Bone marrow (tissue), 2 donors: ENCODE measurements at places on chromosomes 3 and 15.

GRCh38 chr3:81516042-81516441 lies 245.4 kb downstream of the GBE1 start:
- no peak for DNase-seq

DNA sequence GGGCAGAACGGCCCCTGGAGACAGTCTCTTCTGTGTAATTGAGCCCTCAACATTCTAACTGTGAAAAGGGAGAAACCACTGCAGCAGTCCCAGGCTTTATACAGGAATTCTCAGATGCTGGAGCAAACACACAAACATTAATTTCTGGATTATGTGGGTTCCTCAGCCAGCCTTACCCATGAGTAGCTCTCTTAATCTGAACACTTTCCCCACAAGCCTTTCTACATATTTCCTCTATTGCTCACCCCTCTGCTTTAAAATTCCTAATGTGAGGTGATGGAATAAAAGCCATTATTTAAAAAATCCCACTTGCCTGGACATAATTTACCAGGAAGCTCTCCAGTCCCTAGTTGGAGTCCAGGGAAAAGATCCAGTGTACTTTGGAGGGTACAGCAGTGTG lies 139.0 kb downstream of the CTNNB1 start:
- DNase-seq = no peak

GRCh38 chr3:107240183-107241091 lies 136.8 kb upstream of the CCDC54 start:
- DNase-seq = peak; percentile 36

DNA sequence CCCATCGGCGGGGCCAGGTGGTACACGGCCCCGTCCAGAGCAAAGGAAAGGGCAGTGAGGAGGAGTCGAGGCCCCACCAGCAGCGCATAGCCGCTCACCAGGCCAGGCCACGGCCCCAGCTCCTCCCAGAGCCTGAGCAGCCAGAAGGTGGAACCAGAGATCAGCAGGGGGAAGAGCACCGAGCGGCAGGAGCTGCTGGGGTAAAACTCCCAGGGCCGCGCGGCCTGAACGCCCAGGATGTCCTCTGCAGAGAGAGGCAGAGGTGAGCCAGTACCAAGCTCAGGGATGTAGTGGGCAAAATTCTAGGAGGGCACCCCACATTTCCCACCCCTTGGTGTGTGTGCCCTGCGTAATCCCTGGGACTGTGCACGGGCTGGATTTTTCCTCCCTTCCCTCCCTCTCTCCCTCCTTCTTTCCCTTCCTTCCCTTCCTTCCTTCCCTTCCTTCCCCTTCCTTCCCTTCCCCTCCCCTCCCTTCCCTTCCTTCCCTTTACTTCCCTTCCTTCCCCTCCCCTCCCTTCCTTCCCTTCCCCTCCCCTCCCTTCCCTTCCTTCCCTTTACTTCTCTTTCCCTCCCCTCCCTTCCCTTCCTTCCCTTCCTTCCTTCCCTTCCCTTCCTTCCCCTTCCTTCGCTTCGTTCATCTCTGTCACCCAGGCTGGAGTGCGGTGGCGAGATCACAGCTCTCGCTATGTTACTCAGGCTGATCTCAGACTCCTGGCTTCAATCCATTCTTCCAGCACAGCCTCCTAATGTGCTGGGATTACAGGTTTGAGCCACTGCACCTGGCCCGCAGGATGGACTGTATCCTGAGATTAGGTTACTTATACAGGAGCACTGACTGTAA lies 6.3 kb upstream of the NCBP2 start:
- no peak for DNase-seq

DNA sequence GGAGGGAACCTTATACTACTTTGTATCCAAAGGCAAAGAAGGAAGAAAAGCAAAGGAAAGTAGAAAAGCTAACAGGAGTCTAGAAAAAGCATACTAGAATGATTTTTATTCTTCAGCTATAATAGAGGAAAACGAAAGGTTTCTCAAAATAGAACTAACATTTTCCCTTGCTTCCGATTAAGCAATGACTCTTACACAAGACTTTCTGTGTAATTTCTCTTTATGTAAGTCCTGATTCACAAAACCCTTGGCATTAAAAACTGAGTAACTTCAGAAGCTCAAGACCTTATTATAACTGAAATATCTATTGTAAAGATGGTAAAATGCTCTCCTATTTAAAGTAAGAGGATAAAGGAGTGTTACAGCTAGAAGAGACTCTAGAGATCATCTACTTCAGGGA lies 97.4 kb downstream of the DTWD1 start:
- DNase-seq = no peak

GRCh38 chr3:72696815-72697214 lies 151.4 kb downstream of the SHQ1 start:
- DNase-seq = no peak

DNA sequence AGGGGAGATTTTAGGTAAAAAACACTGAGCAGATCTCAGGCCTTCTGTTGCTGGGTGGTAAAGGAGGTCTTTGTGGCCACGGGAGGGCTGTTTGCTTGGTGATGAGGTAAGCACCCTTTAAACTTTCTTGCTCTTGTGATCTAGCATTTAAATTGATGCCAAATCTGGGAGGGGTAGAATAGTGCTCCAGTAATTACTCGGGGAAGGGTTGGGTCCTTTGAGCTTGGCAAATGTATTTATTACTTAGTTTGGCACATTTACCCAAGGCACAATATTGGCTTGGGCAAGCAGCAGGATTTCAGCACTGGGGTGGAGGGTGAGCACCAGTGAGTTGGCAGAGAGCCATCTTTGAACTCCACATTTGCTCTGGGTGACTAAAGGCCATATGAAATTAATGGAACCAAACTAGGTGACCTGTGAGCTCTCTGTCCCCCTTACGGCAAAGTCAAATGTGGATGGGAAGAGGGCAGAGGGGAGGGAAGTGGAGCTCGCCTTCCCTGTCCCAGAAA lies 185.9 kb upstream of the ONECUT1 start:
- no peak for DNase-seq

DNA sequence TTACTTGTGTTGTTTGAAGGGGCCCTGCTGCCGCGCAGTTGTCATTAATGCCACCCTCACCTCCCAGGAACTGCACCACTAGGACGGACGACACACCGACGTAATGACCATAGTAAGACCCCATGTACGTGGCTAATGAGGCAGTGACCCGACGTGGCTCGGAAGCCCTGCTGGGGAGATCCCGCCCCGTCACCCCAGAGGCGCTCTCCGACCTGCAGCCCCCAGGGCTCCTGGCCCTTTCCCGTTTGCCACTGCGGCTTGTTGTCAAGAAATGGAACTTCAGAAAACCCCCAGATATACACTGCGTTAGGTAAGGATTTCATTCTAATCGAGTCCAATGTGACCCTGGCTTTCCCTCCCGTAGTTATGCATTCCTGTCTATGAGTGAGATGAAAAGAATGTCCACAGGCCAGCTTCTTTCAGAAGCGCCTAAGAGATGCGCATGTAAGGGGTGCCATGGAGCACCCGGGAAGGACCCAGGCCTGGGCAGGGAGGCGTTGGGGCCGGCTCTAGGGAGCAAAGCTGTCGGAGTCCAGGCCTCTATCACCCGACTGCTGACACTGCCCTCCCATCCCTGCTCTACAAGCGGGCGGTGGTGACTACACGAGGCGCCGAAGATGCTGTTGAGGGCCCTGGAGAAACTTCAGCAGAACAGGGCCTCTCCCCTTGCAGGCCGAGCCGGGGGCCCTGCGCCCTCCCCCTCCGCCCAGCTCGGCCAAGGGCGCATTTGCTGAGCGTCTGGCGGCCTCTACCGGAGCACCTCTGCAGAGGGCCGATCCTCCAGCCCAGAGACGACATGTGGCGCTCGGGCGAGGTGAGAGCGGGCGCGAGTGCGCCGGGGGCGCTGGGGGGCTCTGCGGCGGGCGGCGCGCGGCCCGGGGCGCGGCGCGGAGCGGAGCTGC lies at the start of gene GABRA5:
Gene GABRA5 (plus strand): TSS at position 765 of the 902 bp plus-strand sequence. CDS start 2,187 bp downstream, outside the sequence.
- no peak for DNase-seq
